Hematopoietic multipotent progenitor cell treated with erythropoietin and hydrocortisone succinate and interleukin-3 and kit ligand, for 4 days (in vitro differentiated cells): ENCODE measurements at places on chromosomes 2 and 18.

- DNase-seq = no peak
Measured at GRCh38 chr2:120566331-120567035, 169.2 kb upstream of the GLI2 start.

GRCh38 chr2:152067823-152068222, 31.0 kb downstream of the CACNB4 start:
- DNase-seq = no peak

DNA sequence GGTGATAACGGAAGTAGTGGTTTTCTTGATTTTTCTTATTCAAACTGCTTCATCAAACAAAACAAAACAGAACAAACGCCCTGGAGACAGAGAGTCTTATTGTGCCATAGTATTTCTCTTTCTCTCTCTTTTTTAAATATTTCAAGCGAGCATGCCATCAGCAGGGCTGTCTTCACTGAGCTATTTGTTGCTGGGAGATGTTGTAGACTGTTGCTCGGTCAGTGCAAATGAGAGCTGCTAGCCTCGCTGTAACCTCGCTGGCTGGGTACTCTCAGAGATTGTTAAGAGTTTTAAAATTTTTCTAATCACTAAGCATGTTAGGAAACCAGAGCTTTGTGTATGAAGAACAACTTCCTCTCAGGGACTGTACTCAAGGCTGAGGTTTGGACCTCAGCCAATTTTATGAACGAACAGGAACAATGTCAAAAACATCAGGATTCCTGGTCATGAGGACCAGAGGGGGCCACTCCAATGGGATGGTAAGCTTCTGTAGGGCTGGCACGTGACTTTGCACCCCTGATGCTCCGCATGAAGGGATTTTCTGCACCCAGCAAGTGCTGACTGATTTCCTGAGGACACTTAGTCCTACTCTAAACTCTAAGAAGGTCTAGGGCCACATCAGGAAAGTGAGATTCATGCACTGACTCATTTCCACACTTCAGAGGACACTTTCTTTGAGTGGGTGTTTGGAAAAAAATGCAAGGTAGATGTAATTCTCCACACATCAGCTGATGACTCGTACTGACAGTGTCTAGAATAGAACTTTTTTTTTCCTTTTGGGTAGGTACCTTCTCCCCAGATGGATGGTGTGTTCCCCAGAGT, 59.8 kb upstream of the IL1R1 start:
- peak; percentile 88 for DNase-seq

- DNase-seq = peak; percentile 50
Measured at GRCh38 chr2:22904126-22904684, 480.8 kb upstream of the KLHL29 start.

DNA sequence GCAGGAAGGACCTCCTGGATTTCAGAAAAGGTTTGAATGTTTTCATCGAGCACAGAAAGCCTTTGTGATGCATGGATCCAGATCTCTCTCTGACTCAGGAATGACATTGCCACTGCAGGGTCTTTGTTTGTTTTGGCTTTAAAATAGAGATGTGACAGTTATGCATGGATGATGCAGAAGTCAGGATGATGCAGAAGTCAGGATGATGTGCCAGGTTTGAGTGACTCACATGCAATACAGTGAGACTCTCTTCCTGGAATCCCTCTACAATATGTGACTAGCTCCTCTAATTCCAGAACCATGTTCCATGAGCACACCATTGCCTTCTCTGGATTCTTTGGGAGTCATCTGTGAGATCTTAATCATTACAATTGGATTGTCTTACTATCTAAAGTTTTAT, 177.9 kb upstream of the RAB6C start:
- no peak for DNase-seq

- no peak for DNase-seq
Measured at GRCh38 chr2:40364151-40364874, 87.6 kb downstream of the SLC8A1 start.

GRCh38 chr2:1694371-1695271, 49.7 kb downstream of the PXDN start:
- no peak for DNase-seq

DNA sequence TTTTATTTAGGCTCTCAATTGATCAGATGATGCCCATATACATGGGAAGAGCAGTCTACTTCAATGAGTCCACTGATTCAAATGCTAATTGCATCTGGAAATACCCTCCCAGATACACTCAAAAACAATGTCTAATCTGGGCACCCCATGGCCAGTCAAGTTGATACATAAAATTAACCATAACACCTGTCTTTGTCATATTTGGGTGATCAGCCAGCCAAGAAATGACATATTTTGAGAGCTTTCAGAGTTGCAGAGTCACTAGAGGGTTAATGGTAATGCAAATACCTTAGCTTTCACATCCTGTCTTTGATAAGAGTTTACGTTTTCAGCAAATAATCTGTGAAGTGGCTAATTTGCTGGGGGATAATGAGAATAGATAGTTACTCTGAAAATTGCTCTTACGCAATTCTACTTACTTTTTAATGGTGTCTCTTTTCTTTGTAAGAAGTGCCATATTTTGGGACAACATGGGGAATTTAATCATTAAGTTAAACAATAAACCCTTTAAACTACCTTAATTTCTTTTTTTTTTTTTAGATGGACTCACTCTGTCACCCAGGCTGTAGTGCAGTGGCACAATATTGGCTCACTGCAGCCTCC, 49.1 kb downstream of the CCDC195 start:
- DNase-seq = no peak

DNA sequence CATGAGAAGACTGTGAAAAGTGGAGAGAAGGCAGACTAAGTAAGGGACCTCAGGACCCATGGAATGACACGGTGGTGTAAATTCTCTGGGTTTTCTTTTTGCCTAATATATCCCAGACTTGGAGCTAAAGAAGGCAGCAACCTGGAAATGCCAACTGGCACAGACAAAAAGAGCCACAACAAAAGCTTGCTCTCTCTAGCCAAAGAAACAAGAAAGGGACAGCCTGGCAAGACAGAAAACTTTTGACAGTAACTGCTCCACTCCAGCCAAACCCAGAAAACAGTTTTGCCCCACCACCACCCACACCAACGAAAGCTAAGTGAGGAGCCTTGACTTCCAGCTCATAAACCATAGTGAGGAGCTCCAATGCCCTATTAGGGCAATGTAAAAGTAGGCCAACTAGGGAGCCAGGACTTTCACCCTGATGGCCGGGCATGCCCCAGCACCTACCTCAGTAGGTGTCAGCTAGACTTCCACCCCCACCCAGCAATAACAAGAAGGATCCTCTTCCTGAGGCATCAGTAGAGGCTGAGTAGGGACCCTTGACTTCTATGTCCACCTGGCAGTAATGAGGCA, 35.5 kb downstream of the PELI1 start:
- DNase-seq = no peak

GRCh38 chr2:212713681-212714080, 175.1 kb upstream of the ERBB4 start:
- DNase-seq = no peak

DNA sequence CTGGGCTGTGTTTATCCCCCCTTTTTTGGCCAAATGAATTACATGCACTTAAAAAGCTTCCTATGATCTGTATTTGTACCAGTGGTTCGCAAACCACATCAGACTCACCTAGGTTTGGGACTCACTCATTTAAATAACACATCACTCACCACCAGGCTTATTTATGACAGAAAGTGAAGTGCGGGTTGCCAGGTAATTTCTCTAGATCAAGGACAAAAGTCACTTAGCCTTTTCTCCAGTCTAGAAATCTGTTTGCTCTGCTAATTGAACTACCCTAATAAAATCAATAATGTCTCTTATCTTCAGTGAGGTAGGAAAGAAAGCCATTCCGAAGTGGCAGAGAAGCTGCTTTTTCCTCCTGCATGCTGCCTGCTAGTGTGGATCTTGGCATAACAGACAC, 88.1 kb upstream of the SLC8A1 start:
- DNase-seq = no peak

DNA sequence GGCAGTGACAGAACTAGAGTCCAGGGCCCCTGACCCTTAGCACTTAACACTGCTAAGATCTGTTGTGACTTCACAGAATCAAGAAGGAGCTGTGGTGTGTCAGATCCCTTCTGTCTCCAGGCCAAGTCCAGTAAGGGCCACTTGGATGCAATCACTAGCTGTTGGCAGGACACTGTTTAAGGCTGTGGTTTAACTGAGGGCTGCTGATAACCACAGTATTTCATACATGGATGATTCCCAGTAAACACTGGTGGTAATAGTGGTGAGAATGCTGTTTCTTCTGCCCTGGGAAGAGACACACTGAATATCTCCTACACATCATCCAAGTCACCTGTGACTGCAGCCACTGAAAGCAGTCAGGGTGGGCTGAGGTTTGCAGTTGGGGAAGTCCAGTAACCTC, 77.7 kb upstream of the FBXO11 start:
- peak; percentile 64 for DNase-seq

GRCh38 chr18:32550963-32551362, 80.3 kb upstream of the GAREM1 start:
- DNase-seq = no peak
